Activated T-cell treated with anti-CD3 and anti-CD28 coated beads for 4 hours (primary cell): ENCODE measurements at places on chromosomes 4 and X.

- DNase-seq = no peak
Observed at GRCh38 chrX:65045001-65045400, 68.8 kb upstream of the ZC4H2 start.

GRCh38 chr4:56999751-57000150 lies 21.1 kb downstream of the POLR2B start:
- no peak for DNase-seq

DNA sequence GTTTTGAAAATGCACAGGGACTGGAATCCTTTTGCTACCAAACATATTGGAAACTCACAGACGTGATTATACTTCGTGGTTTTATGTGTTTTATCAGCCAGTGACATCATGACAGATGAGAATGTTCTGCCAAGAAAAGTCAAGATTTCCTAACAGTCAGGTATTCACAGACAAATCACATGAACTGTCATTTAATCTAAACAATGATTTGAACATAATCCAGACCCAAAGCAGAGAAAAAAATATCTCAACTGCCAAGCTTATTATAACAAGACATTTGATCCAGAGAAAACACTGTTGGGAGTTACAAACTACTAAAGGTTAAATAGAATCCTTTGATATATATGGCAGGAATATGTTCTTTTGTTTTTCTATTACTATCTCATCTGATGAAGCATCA lies 635.9 kb upstream of the FRG1 start:
- no peak for DNase-seq

GRCh38 chrX:133497356-133497755 lies 82.1 kb upstream of the GPC4 start:
- DNase-seq = no peak

DNA sequence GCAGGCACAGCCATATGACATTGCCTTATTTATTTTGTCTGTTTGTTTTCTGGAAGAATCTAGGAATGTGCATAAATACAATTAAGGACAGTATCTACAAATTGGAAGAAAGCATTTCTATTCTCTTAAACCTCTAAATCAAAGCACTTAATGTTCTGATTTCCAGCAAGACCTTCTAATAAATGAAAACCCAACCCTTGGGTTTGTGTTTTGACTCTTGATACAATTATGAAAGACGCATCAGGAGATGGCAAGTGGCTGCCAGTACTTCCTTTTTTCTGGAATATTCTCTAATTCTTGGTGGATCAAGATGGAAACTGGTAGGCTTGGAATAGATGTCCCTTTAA lies 437 bp upstream of the CPE start:
- DNase-seq = no peak

- no peak for DNase-seq
Observed at GRCh38 chr4:29304595-29304994, 1415.6 kb upstream of the PCDH7 start.

GRCh38 chr4:145626623-145626982 lies 7.4 kb downstream of the MMAA start:
- no peak for DNase-seq

- DNase-seq = no peak
Observed at GRCh38 chr4:34953145-34953799, 1291.0 kb downstream of the ARAP2 start.

GRCh38 chrX:96971812-96972211 lies 88.1 kb downstream of the RPA4 start:
- no peak for DNase-seq

- DNase-seq = peak; percentile 1
Observed at GRCh38 chrX:74492720-74493201, 71.5 kb downstream of the SLC16A2 start.

DNA sequence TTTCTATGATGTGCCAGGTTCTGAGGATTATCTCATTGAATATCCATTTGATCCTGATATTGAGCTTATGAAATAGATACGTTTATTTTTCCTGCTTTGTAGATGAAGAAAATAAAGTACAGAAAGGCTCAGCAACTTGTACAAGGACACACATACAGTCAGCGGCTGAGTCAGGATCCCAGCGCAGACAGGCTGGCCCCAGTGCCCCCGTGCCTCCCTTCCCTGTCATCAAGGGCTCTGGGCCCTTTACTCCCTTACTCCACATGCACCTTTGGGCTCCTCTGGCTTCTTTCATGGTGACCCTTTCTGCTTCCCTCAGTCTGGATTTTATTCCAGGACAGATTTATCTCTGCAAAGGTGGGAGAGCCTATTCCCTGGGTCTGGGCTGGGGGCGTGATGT lies 12.8 kb downstream of the RASL11B start:
- no peak for DNase-seq

DNA sequence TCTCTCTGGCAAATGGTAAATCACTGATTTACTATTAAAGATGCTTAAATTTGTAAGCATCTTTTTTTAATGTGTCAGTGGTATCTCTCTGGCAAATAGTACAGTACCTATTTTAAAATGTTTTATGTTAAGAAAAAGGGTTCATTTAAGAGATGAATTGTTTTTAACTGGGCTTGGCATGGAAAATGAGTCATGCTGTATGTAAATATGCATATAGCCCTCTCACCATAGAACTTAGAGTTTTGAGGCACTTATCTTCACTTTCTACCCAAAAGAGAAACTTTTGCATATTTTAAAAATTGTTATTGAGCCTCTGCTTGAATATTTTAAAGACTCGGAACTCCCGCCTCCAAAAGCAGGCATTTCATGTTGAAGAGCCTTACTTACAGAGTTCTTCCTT lies 37.9 kb downstream of the KLHL34 start:
- DNase-seq = no peak

- no peak for DNase-seq
Observed at GRCh38 chr4:18056030-18056429, 34.5 kb upstream of the LCORL start.

GRCh38 chr4:28883211-28883610 lies 1837.0 kb upstream of the PCDH7 start:
- DNase-seq = no peak

- DNase-seq = no peak
Observed at GRCh38 chr4:71713611-71714203, 70.2 kb downstream of the GC start.

GRCh38 chr4:125985856-125986255 lies 671.1 kb downstream of the FAT4 start:
- DNase-seq = no peak

- no peak for DNase-seq
Observed at GRCh38 chr4:8272472-8273428, 3.2 kb downstream of the HTRA3 start.

DNA sequence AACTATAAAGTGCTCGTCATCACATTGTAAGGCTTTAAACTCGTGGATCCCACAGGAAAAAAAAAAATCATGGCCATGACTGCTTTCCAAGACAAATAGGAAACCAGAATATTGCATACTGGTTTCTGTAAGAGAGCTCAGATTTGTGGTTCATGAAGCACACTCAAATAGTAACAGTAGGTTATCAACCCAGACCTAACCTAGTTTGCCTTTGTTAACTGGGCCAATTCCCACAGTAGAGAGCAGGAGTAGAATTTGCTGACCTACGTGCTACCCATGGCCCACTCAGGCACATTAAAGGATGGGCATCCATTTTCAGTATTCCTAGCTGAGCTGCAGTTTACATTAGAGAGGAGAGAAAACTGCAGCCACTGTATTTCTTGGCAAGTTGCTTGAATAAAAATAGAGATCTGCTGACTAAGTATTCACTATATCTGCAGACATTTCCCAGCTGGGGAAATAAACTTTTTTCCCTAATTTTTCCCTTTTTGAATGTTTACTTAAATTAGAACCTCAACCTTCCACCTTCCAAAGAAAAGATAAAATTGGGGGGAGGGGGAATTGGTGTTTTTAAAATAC lies 218.5 kb downstream of the SPANXN3 start:
- DNase-seq = no peak

GRCh38 chr4:71907782-71908181 lies 123.9 kb upstream of the GC start:
- DNase-seq = no peak

DNA sequence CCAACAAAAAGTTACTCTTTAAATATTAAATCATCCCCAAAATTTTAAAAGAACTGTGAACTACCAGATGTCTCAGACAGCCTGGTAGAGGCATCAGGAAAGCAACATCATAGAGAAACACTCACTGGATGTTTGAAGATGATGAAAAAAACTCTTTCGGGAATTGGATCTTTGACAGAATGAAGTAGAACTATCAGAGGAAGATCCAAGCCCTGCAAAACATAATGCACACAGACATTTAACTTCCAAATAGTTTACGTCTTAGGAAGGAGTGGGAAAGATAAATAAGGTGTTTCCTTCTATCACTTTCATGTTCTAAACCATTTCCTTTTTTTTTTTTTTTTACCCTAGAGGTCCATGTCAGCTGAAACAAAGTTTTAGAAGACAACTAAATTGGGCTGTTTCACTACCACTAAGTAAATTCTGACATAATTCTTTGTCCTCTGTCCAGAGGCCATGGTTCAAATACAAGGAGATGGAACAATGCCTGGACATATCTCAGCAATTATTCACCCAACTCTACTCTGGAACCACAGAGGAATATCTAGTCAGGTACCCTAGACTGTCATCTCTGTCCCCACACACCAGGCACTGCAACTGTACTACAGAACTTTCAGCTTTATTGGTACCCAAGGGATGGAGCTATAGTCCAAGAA lies 217.7 kb upstream of the INTU start:
- DNase-seq = no peak

GRCh38 chrX:46569621-46570020 lies 3.9 kb upstream of the CHST7 start:
- DNase-seq = no peak

DNA sequence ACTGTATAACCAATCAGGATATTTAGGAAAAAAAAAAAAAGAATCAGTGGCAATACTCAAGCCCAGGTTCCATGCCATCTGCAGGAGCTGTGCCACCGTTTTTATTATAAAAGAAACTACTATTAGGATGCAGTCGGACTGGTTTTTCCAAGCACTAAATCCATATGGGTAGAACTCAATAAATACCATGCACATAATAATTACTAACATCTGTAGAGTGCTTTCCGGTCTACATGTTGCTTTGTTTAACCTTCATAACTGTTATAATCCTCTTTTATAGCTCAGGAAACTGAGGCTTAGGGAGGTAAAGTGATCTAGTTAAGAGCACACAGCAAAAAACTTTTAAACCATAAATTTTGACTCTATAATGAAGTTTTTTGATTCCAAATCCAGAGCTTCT lies 24.0 kb downstream of the ARSJ start:
- DNase-seq = no peak

DNA sequence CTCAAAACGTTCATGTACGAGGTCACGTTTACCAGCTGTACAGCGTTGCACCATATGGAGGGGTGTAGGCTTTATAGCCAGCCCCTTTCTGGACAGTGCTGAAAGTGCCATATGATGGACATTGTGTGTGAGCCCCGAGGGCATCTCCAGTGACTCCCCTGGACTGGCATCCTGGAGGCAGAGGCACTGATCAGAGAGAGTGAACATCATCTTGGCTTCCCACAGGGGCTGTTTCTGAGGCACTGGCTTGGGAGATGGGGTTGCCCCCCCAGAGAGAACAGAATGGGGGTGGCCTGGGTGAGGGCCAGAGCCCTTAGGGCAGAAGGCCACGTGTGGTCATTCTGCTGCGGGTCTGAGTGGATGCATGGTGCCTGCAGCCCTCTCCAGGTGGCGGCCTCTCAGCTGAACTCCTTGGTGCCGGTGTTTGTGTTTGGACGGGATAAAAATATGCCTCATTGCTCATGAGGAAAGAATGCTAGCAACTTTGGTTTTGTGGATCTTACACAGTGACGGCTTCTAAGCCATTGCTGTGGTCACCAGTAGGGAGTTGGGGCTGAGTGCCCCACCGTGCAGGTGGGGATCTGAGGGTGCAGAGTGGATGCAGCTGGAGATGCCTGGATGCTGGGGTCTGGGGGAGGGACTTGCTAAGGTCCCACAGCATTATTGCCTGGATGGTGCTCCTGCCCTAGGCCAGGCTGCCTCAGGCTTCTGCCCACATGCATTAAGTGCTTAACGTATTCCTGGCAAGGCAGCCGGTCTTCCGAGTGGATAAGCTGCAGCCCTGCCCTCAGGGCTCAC lies 3.4 kb downstream of the WFS1 start:
- no peak for DNase-seq

GRCh38 chrX:41445171-41445570 lies 2.0 kb upstream of the NYX start:
- no peak for DNase-seq

DNA sequence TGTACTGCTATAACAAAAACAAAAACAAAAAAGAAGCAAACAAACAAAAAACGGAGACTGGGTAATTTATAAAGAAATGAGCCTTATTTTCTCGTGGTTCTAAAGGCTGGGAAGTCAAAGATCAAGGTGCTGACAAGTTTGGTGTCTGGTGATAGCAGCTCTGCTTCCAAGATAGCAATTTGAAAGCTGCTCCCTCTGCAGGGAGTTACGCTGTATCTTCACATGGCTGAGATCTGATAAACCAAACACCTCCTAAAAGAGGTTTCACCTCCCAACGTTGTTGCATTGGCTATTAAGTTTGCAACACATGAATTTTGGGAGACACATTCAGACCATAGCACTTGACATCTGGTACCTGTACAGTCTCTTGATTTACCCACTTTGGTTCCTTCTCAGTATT lies 854.2 kb downstream of the CENPC start:
- DNase-seq = no peak

GRCh38 chr4:52869196-52869595 lies 7.1 kb downstream of the RASL11B start:
- DNase-seq = no peak

DNA sequence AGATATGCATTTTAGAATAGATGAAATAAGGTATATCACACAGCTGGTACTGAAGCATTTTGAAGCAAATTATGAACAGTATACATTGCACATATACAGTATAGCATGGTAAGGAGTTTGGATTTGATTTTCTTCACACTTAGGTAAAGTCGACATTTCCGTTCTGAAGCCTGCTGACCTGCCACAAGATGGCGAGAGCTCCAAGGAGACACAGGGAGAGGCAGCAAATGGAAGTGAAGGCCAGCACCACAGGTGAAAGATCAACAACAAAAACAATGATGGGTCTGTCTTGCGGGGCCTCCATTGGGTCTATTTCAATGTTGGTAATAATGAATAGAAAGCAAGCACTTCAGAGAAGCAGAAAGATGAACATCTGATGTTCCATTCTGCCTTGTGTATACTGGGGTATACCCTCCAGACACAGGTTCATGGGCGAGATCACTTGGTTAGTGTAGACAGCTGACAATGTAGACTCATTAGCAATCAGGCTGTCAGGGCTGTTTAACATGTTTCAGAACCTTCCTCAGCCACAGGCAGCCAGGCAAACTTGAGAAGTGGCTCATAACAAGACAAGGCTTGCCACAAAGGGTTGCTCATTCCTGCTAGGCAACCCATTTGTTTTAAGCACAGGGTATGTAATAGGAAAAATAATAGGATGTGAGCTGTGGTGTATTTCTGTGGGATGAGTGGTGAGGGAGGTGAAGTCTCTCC lies 21.4 kb upstream of the NOX1 start:
- DNase-seq = no peak

GRCh38 chr4:38189445-38189844 lies 229.2 kb downstream of the PTTG2 start:
- no peak for DNase-seq

- no peak for DNase-seq
Observed at GRCh38 chrX:20654596-20655106, 387.9 kb upstream of the RPS6KA3 start.
